ENCODE measurements at places on chromosomes 12 and 14.

GRCh38 chr12:119679490-119679889 lies 11.6 kb downstream of the PRKAB1 start:
- H3K27me3 ChIP-seq = no peaks in the 10 kb centered on the region
- H3K4me1 ChIP-seq = peaks cover 20% of the 10 kb centered on the region
- no peak for DNase-seq
- no peak overlapping the region for H3K4me3 ChIP-seq
- H3K27ac ChIP-seq = no peak overlapping the region

GRCh38 chr12:119036878-119037825 lies 55.8 kb downstream of the SRRM4 start:
- no peak overlapping the region for H3K4me3 ChIP-seq
- DNase-seq = peak; percentile 36
- no peaks in the 10 kb centered on the region for H3K36me3 ChIP-seq
- no peak overlapping the region for H3K27ac ChIP-seq

DNA sequence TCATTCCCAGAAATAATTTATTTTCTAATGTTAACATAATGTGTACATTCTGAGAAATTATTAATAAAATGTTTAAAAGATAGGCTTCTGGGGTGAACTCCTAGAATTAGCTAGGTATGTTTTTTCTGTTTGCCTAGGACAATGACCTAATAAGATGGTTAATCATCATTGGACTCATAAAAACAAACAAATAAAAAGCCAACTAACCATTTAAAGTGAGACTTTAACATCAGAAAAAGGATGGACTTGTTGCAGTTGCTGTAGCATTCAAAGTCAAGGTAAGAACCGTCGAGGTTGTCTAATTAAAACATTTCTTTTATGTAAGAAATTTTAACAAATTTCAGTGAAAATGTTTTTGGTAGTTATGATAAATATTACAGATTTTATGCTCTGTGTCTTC lies at the start of gene SLCO1B3:
SLCO1B3 (plus strand) TSS at position 219 of the 400 bp plus-strand sequence. CDS start 5,034 bp downstream, outside the sequence.
- DNase-seq = no peak
- no peak within 1 kb of the TSS for H3K27ac ChIP-seq
- peaks cover 13% of the 10 kb centered on the region for H3K4me1 ChIP-seq

DNA sequence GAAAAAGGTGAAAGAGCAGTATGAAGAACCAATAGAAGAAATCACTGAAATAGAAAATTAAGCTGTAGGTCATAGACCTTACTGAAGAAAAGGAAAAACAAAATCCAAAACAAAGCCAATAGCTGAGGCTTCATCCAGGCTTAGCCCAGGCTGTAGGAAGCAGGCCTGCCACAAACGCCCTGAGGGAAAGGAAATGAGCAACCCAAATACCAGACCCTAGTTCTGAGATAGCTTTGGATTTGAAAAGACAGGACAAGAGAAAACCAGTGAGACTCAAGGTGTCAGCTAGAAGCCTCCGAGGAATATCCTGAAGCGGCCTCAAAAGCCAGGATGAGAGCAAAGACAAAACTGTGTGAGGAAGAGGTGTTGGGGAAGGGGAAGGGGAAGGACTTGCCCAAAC lies 79.2 kb downstream of the FERMT2 start:
- H3K27me3 ChIP-seq = no peaks in the 10 kb centered on the region
- peak overlapping the region; percentile 47 for H3K27ac ChIP-seq
- H3K4me1 ChIP-seq = no peaks in the 10 kb centered on the region

- H3K4me1 ChIP-seq = peaks cover 21% of the 10 kb centered on the region
- no peak overlapping the region for H3K4me3 ChIP-seq
- no peak overlapping the region for H3K27ac ChIP-seq
- DNase-seq = no peak
- H3K36me3 ChIP-seq = peaks cover 5% of the 10 kb centered on the region
- H3K27me3 ChIP-seq = no peaks in the 10 kb centered on the region
Measured at GRCh38 chr14:90644882-90645281, 171.3 kb downstream of the TTC7B start.

GRCh38 chr14:30389134-30389876 lies 169.7 kb upstream of the G2E3 start:
- H3K4me1 ChIP-seq = peaks cover 24% of the 10 kb centered on the region
- DNase-seq = no peak
- H3K27me3 ChIP-seq = no peaks in the 10 kb centered on the region
- H3K27ac ChIP-seq = no peak overlapping the region
- no peaks in the 10 kb centered on the region for H3K36me3 ChIP-seq
- H3K4me3 ChIP-seq = no peak overlapping the region

GRCh38 chr14:48473944-48474343 lies 798.5 kb upstream of the MDGA2 start:
- no peaks in the 10 kb centered on the region for H3K36me3 ChIP-seq
- H3K27me3 ChIP-seq = no peaks in the 10 kb centered on the region
- H3K4me1 ChIP-seq = no peaks in the 10 kb centered on the region
- no peak overlapping the region for H3K4me3 ChIP-seq
- DNase-seq = no peak
